ENCODE measurements at places on chromosomes 11 and 22.

- no peak for DNase-seq
Observed at GRCh38 chr11:37509506-37509905, 911.5 kb upstream of the RAG2 start.

DNA sequence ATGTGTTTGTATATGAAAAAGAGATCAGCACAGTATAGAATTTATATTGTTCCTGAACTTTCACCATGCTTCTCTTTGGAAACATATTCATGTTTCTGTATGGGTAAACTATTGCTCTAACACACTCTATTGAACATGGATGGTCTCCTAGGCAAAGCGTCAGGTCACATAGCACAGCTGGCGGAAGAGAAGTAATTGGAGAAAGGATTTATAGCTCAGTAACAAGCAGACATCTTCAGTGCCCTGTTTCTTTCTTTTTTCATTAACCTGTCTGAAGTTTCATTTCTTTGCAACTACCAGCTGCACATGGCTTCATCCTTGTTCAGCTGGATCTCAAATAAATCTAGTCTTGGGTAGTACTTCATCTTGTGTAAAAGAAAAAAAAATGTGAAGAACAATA is 84.4 kb upstream of the TRPC6 start:
- no peak for DNase-seq

DNA sequence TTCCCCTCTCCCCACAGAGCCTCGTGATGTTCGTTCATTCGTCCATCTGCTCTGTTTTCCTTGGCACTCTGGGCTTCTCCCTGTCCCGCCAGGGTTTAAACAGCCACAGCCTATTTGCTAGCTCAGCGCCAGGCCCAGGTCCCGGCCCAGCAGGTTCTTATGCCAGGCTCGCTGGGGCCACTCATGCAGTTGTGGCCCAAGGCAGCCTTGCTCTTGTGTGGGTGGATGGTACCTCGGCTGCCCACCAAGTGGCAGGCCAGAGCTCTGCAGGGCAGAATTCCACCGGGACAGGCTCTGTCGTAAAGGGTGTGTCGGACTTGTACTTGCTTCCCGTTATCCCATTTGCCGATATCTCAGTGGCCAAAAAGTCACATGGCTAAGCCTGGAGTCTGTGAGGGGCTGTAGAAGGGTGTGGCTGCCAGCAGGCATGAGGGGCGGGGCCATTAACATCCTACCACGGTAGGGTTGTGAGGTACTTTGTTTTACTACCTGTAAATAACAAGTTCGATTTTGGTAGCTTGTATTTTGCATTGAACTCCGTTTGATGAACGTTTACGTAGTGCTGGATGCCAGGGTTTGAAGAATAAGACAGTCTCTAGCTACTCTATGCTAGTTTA is 7.9 kb downstream of the FAM118A start:
- peak; percentile 60 for DNase-seq

DNA sequence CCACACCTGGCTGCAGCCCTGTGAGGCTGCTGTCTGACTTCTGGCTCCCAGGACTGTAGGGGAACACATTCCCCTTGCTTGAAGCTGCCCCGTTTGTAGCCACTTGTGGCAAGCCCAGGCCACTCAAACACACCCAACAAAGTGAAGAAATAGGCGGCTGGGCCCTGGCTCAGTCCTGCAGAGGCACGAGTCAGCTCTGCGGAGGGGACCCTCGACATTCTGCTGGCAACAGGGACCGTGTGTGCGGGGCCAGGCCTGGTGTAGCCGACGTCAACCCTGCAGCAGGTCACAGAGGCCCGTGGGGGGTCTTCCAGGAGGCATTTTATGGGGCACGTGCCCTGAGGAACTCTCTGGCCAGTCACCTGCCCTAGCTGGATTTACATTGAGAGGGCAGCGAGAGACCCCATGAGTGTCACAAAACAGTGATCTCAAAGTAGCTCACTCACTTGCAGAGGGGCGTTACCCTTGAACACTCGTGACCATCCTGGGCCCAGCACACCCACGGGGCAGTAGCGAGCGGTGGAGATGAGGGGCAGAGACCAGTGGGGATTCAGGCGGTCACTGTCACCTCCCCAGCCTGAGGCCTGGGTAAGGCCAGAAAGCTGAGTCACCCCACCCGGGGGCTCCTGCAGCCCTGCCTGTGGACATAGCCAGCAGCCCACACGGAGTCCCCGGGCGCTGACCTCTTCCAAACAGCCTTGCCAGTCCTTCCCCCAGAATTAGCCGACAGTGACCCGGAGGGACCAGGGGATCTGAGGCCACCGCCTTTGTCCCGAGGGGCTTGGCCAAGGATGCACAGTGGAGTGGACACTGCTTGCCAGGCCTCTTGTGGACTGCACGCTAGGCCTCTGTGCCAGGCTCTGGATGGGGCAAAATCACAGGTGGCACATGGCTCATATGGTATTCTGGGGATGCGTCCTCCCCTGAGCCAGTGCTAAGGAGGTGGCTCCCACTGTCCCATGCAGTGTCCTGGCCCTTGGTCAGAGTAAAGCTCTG is 139.5 kb downstream of the CTTN start:
- DNase-seq = peak; percentile 8

- DNase-seq = no peak
Observed at GRCh38 chr11:15073361-15074205, at the start of gene CALCB. Gene CALCB (plus strand): TSS chr11:15073593. CDS start chr11:15074719, 1,126 bp downstream.

DNA sequence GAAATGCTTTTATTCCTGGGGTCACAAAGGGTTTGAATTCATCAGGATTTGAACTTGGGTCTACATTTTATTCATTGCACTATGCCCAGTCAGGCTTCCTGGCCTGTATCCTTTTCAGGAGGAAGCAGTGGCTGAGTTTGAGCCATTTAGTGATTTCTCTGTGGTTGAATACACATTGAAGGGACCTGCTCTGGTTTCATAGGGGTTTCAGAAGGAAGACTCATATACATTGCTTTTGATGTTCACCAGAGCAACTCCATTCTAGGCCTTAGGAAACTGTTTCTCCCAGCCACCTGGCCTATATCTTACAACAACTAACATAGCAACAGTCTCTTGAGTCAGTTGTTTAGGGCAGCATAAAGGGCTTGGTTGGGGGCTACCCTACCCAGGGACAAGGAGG is 165.7 kb downstream of the INSC start:
- no peak for DNase-seq

Measured in femur (tissue), 1 donor.